ENCODE measurements at places on chromosomes 3 and 15.

GRCh38 chr3:133301731-133302130, 98.1 kb upstream of the BFSP2 start:
- no peak for DNase-seq

DNA sequence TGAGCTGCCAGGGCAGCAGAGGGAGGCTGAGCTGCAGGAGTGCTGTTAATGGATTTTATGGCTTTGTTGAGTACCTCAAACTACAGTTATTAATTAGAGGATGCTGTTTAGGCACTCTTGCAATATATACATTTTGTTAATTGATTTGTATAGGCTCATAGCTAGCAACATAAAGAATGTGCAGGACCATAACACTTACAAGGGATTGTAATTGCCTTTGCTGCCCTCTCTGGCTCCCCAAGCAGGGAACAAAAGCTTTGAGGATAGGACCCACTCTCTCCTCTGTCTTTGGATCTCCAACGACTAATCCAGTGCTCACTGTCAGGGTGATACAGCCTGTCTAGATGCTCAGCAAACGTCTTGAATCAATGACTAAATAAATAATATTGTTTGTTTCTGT, 1.2 kb upstream of the CLSTN2 start:
- DNase-seq, result no peak

- DNase-seq, result no peak
Measured at GRCh38 chr15:63212050-63213004, 22.9 kb downstream of the RAB8B start.

DNA sequence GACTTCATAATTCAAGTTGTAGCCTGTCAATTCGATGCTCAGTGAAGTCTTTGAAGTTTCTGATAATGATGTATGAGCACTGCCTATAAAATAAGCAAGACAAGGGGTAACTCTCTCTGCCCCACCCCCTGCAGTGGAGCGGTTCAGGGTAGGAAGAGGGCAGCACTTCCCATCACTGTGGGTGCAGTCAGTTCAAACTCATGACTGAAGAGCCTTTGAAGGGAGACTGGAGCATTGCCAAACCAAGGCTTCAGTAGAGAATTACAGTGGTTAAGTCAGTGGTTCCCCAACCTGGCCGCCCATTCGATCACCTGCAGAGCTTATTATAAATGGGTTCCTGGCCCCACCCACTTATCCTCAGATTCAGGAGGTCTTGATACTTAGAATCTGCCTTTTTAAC, 190.6 kb downstream of the SHQ1 start:
- peak; percentile 80 for DNase-seq

DNA sequence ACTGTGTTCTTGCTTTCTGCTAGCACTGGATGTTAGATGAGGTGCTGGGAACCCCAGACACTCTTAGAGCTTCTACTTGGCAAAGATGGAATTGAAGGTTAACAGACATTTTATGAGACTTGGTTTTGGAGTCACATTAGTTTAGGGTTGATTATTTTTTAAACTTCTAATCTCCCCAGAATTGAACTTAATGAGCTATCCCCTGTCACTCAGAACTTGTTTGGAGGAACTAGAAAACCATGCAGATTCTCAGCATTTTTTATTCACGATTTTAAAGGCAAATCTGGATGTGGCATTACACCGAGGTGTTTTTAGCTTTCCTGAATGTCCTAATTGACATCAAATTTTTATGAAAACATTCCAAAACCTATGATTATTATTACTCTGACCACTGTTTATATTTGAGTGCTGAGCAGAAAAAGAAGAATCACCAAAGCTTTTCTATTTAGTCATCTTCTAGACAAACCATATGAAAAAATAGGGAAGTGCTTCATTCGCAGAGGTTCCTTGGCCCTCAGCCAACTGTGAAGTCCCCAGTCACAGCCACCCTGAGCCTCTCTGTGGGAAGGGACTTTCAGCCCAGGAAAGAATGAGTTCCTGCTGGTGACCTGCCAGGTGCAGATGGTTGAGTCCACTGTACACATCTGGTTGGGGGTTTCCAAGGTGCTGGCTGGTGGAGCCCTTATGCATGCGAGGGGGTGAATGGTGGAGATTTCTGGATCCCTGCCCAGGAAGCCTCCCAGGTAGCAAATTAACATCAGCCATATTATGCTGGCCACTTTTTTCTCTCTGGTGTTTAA, 196.0 kb upstream of the TOPAZ1 start:
- no peak for DNase-seq

- DNase-seq, result no peak
Measured at GRCh38 chr15:48719668-48720067, 74.2 kb upstream of the FBN1 start.

DNA sequence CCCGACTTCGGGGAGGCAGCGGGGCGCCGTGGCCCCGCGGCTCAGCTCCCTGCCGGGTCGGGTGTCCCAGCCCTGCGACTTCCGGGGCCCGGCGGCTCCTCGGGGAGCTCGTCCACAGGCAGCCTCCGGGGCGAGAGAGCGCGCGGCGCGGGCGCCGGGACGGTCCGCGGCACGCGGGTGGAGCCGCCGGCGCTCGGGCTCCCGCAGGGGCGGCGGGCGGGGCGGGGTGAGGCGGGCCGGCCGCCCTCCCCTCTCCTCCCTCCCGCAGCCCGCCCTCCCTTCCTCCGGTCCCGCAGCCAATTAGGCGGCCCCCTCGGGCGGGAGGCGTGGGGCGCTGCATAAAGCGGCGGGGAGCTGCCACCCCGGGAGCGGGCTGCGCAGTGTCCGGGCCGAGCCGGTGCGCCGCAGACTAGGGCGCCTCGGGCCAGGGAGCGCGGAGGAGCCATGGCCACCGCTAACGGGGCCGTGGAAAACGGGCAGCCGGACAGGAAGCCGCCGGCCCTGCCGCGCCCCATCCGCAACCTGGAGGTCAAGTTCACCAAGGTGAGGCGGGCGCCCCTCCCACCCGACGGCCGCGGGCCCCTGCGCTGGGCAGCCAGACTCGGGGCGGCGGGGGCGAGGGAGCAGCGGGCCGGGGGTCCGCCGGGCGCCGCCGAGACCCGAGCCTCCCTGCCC, at the start of gene ALDH1A3:
Gene ALDH1A3 (plus strand): TSS at position 368 of the 675 bp plus-strand sequence. CDS start 77 bp downstream, at position 445.
- no peak for DNase-seq

DNA sequence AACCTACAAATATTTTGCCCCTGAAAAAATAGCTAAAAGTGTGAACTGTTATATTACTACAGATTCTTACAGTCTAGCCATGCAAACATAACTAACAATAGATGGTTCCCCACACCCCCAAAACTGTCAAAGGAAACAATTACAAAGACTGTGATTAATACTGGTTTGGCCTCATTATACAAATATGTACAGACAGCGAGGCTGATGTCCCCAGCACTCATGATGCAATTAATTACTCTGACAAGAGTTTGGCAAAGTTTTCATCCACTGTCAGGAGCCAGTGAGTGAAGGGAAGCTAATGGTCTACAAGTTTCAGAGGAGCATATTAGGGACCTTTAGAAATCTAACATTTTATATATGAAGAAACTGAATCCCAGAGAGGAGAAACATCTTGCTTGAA, 61.0 kb downstream of the HMG20A start:
- DNase-seq, result no peak

DNA sequence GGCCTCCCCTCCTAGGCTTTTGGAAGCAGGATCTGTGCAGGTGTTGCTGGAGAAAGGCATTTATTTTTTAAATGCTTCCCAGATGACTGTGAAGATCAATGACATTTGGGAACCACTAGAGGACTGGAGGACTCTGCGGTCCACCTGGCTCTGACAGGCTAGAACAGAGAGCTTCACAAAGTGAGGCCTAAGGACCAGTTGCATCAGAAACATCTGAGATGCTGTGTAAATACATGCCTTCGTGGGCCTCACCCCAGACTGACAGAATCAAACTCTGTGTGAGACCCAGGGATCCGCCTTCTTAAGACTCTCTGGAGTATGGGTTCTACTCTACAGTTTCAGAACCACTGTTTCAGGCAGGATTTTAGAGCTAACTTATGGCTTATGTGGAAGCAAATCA, 105.0 kb upstream of the ICE2 start:
- DNase-seq, result no peak

- no peak for DNase-seq
Measured at GRCh38 chr15:68972201-68973065, 42.1 kb upstream of the NOX5 start.

DNA sequence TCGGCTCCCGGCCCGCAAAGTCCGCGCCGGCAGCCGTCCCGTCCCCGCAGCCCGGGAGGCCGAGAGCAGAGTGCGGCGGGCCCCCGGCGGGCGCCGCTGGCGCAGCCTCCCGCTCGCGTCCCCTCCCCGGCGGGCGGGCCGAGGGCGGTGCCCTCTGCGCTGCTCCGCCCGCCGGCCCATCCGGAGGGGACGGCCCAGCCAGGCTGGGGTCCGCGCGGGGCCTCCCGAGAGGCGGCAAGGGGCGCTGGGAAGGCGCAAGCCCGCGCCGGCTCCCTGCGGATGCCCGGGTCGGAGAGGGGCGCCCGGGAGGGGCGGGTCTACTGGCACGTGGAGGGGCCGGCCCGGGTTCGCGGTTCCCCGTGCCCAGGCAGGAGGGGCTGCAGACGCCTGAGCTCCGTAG, at the start of the genes CLCN2 and POLR2H:
Gene CLCN2 (minus strand): TSS at position 74 of the 400 bp plus-strand sequence. CDS start 126 bp downstream, outside the sequence.
Gene POLR2H (plus strand): TSS at position 179 of the 400 bp plus-strand sequence. CDS start 1,783 bp downstream, outside the sequence.
- DNase-seq, result peak; percentile 68

GRCh38 chr3:134369231-134369741, 5.0 kb downstream of the AMOTL2 start:
- DNase-seq, result no peak

- DNase-seq, result no peak
Measured at GRCh38 chr3:16888356-16888755, 3.6 kb downstream of the PLCL2 start.

GRCh38 chr3:49591615-49592014, 37.3 kb downstream of the BSN start:
- no peak for DNase-seq

DNA sequence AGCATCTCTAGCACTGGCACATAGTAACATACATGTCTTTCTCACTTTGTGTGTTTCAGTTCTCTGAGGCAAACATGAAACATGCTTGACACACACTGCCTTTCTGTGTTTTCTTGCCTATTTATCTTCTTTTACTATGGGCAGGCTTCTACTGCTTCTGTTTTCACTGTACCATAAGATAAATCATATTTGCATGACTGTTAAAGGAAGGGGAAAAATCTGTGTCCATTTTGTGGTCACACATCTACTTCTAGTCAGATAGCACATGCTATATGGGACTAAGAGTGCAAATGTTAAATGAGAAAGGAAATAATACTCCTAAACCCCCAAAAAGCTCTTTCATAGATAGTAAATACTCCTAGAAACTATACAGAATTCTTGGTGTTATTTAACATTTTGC, 386.4 kb downstream of the ZBTB20 start:
- DNase-seq, result no peak

DNA sequence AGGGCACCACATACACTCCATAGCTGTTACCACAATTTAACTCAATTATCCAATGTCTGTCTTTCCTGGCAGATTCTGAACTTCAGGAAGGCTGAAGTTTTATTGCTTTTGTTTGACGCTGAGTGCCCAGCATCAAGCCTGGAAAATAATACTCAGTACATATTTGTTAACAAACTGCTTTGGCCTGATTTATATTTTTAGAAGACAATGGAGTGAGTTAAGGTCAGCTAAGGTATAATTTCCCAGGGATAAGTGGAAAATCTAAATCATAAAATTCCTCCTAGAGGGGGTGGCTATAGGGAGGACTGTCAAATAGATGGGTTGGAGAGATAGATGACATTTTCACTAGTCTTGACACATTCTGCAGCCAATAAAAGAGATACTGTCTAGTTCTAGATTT, 659.4 kb upstream of the ADAMTS9 start:
- no peak for DNase-seq

- peak; percentile 72 for DNase-seq
Measured at GRCh38 chr3:60333710-60334109, 917.5 kb downstream of the FHIT start.

- no peak for DNase-seq
Measured at GRCh38 chr15:83652626-83653204, 1.2 kb upstream of the ADAMTSL3 start.
